ENCODE measurements at places on chromosomes 7 and 10.

DNA sequence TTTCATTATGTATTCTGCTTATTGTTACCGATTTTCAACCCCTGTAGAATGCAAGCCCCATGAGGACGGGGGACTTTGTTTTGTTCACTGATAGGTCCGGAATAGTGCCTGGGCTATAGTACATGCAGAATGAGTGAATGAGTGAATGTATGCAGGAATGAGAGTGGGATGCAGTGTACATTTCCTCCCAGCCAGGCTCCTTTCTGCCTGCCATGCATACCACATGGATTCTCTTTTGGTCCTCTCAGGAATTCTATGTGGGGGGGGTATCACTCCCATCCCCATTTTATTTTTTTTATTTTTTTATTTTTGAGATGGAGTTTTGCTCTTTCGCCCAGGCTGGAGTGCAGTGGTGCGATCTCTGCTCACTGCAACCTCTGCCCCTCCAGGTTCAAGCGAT, 16.7 kb downstream of the TRIM56 start:
- DNase-seq: no peak

DNA sequence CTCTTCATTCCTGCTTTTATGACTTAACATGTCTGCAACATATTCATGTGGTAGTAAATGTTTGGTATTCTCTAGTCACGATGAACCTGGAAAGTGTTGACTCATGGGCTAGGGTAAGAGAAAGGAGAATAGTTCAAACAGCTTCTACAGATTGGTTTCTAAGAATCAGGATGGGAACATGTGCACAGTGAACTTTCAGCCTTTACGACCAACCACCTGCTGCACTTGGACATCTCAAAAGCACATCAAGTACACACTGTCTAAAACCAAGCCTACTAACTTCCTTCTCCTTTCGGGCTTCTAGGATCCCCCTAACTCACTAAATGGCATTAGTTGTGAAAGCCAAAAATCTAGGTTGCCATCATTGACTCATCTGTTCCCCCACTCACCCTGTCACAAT, 85.5 kb downstream of the CUL2 start:
- no peak for DNase-seq

- no peak for DNase-seq
Observed at GRCh38 chr7:86942081-86942480, 117.4 kb downstream of the ELAPOR2 start.

DNA sequence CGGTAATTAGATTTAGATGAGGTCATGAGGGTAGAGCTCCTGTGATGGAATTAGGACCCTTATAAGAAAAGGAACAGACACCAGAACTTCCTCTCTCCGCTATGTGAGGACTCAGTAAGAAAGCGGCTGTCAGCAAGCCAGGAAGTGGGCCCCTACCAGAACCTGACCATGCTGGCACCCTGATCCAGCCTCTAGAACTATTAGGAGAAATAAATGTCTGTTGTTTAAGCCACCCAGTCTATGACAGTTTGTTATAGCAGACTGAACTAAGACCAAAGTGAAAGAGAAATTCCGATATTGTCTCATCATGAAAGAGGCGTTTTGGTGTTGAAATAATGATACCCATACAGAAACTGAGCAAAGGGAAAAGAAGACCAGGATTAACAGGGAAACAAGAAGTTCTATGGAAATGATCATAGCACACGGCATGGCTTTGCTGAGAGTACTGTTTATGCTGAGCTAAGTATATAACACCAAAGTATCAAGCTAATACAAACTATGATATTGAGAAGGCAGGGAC, 9.2 kb downstream of the CLEC2L start:
- no peak for DNase-seq

DNA sequence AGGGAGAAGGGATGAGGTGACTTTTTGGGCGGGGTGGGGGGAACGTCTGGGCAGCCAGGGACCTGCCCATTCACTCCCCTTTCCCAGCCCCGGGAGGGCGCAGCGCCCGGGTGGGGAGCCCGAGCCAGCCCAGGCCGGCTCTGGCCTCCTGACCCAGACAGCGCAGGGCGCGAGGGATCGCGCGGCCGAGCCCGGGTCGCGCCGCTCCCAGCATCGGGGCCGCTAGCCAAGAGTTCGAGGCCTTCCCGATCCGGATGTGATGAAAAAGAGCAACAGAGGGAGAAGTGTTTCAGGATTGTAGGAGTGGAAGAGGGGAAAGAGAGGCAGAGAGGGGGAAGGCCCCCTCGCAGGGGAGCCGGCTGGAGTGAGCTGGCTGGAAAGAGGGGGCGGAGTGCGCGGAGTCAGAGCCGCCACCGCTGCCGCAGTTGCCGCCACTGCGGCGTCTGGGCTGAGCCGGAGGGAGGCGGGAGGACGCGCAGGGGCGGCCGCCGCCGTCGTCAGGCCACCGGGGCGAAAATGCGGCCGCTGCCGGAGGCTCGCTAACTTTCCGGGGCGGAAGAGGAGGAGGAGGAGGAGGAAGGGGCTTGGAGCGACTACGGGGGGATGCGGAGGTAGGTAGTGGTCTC, at the start of gene MDFIC:
TSS of gene MDFIC (plus strand) at position 69 of the 626 bp plus-strand sequence. CDS start 940 bp downstream, outside the sequence.
- DNase-seq: peak; percentile 22

DNA sequence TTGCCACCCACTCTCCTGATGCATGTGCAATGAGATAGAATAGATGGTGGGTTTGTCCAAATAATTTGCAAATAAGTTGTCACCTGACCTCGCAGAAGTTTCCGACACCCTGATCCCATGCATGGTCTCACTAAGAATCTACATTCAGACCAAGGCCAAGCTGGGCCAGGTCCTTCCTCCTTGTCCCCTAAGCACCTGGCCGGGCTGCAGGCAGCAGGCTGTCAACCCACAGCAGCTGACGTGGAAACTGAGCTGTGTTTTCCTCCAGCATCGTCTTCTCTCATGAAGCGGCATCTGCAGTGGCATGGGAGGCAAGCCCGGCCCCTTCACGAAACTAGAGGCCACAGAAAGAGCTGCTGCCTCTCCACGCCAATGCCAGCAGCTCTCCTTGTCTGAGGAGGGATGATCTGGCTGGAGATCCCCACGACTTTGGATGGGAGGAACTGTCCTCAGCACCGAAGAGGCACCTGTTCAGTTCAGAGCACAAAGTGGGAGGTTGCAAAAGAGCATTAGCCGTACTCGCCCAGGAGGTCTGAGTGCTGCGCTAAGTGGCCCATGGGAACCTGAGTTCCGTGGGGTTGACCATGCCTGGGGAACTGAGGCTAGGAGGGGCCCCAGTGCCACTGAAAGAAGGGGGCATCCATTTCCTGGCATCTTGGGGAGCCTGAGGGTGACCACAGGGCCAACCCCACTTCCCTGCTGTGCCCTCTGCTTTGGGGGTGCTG, 110.5 kb upstream of the INSIG1 start:
- no peak for DNase-seq

- no peak for DNase-seq
Observed at GRCh38 chr10:14173706-14174594, 156.8 kb downstream of the FRMD4A start.
